ENCODE measurements at places on chromosomes 7 and 10.

GRCh38 chr7:157037028-157037427 lies 26.6 kb upstream of the MNX1 start:
- DNase-seq = no peak

GRCh38 chr10:7756360-7756992 lies 31.3 kb downstream of the KIN start:
- no peak for DNase-seq

- DNase-seq = no peak
These were observed 101.4 kb downstream of the PRKCQ start for GRCh38 chr10:6478722-6479121.

- DNase-seq = no peak
These were observed 64.4 kb downstream of the PTPRE start for GRCh38 chr10:127971101-127971946.

- DNase-seq = no peak
These were observed 121.6 kb downstream of the RELN start for GRCh38 chr7:103867874-103868273.

- DNase-seq = no peak
These were observed 476.5 kb downstream of the CALN1 start for GRCh38 chr7:71935674-71936073.

DNA sequence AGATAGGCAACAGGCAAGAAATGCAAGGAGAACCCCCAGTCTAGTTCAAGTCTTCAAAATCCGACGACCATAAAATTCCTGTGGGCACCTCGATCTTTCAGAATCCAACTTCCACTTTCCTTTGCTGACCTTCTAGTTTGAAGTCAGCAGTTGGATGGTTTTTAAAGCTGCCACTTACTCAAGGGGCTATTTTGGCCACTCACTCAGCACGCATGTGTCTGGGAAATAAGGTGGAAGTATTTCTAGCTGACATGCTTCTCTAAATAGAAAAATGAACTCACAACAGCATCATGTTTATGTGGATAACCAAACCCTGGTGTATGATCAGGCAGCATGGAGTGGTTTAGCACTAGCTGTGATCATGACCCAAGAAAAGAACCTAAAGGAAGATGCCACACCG lies at the start of gene NRAP:
TSS of gene NRAP (minus strand) at position 134 of the 400 bp plus-strand sequence. CDS start 159 bp downstream, outside the sequence.
- no peak for DNase-seq

GRCh38 chr7:38630720-38631673 lies at the start of gene AMPH:
TSS of gene AMPH (minus strand) at chr7:38631373. CDS start at chr7:38631351, 22 bp downstream.
- DNase-seq = peak; percentile 88

DNA sequence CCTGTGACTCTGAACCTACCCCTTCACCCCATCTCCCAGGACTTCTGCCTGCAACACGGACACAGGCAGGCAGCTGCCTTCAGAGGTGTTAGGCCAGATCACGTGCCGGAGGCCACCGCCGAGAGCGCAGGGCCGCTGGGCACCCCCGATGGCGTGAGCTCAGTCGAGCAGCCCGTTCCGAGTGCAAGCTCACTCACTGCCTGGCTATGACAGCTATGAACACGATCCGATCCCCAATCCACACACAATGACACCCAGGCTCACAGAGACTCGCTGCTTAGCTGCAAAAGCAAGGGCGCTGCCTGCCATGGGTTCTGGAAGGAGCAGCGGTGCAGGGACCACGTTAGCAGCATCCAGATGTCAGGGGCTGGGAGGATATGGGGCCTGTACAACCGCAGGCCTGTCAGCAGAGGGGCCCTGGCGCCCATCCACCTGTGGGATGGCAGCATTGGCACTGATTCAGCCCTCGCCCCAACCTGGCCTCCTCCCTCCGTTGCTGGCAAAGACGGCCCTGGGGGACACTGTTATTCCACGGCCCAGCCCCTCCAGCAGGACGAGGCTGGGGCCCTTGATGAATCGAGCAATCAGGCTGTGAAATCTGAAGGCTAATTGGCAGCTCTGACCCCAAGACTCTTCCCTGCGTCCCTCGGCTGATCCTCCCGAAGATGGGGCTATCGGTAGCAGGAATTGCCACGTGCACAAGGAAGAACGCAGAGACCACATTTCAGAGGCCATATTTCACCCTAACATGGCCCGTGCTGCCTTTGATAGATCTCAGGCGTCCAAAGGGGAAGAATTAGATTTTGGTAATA lies 230.1 kb downstream of the ELFN1 start:
- peak; percentile 12 for DNase-seq

GRCh38 chr10:47035171-47035818 lies 124.1 kb downstream of the PTPN20 start:
- no peak for DNase-seq

DNA sequence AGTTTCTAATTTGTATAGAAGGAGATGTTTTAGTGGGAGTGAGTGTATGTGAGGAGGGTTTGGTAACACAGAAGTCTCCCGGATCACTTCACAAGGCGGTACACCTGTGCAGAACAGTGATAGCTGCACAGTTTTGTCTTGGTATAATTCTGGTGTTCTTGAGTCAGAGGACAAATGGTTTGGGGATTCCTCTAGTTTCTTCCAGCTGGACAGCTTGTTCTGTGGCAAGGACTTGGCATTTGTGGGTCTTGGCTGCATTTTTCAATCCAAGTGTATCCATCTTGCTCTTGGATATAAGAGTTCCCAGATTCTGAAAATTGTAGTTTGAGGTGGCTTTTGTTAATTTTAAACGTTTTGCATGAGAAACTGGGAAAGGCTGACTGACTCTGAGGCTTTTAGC lies 135.7 kb downstream of the AHR start:
- DNase-seq = no peak

GRCh38 chr7:91165006-91165845 lies 99.0 kb upstream of the FZD1 start:
- DNase-seq = no peak

DNA sequence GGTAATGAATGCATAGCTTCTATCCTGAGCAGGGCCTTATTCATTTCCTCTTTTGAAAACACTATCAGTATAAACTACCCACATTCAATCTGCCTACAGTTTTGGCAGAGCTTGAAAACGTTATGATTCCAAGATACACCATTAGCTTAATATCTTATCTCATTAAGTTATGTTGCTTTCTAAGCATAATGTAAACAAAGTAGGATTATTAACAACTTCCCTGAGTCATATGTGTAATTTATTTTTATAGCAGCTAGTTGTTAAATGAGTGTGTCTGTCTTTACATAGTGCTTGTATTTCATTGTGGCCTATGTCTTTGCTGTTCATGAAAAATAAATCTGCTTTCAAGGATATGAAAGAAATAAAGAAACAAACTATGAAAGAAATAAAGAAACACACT lies 106.2 kb upstream of the DLX6 start:
- DNase-seq = no peak

DNA sequence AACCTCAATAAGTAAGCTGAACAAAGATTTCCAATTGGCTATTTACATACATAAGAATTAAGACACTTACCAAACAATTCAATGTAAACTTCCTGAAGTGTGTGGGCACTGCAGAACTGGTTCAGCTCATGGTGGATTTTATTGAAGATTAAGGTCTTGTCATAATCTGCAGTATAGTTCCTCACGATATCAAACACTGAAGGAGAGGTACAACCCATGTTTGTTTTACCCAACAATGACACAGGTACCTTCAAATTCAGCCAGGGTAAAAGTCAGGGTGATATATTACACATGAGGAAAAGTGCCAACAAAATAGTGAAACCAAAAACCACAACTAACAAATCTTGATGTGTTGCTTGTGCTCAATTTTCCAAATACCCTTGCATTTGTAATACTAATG lies 10.0 kb downstream of the ERLIN1 start:
- no peak for DNase-seq

DNA sequence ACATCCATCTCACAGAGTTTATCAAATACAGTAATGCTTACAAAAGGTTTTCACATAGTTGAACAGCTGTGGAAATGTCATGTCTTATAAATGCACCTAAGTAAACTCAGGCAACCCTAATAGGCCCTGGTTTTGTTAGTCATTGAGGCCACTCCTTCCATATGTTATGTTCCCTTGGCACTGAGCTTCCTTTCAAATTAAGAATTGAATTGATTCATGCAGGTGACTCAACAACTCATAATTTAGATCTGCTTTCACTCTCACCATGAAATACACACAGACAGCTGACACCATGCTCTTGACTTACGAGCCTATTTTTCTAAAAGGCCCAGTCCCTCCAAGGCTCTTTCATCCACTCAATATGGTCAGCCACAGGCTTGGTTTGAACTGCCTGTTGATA lies 476.9 kb downstream of the KCNMA1 start:
- no peak for DNase-seq

DNA sequence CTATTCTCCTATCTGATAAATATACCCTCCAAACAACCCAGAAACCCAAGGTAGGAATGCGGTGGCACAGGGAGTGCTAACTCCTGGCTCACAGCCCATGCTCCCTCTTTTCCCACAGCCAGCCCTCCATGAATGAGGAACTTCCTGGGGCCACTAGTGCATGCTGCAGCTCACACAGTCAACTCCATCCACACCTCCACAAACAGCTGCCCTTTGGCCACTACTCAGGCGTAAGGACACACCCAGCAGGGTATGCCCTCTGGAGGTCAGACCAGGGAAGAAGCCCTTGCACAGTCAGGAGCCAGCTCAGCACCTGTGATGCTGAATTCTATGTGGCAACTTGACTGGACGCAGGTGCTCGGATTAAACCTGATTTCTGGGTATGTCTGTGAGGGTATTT lies 85.2 kb upstream of the PIK3CG start:
- DNase-seq = no peak

DNA sequence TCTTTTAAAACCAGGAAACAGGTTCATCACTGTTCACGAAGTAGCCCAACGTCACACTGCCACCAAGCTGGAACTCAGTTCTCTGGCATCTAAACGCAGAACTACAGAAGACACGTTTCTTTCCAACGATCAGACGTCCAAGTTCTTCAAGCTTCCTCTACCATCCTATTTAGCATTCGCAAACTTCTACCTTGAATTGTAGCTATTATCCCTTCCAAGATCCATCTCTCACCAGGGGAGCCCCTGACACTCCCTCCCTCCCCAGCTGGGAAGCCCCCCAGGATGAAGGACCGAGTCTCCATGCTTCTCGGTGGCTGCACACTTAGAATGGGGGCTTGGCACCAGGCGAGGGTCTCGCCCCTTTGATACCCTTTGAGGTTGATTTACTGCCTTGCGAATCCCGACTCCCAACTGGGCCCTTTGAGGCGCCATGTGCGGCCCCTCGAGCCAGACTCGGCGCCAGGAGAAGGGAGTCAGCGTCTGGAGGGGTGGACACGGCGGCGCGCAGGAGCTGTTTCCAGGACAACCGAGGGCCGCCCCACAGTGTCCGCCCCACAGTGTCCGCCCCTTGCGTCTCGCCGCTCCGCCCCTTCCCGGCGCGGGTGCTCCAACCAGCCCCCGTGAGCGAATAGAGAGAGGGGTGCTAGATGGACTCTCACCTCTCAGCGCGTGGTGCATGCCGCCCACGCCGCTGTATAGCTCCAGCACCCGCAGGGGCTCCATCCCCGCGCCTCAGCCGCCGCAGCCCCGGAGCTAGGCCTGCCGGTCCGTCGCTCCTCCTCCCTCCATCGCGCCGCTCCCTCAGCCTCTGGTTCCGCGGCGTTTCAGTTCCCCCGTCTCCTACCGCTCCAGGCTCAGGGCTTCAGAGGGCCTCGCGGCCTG lies at the start of gene TRDMT1:
TSS of gene TRDMT1 (minus strand) at position 761 of the 882 bp plus-strand sequence. CDS start at position 723, 38 bp downstream.
- peak; percentile 95 for DNase-seq

- DNase-seq = no peak
These were observed 223.6 kb downstream of the ARL4A start for GRCh38 chr7:12911053-12911452.

DNA sequence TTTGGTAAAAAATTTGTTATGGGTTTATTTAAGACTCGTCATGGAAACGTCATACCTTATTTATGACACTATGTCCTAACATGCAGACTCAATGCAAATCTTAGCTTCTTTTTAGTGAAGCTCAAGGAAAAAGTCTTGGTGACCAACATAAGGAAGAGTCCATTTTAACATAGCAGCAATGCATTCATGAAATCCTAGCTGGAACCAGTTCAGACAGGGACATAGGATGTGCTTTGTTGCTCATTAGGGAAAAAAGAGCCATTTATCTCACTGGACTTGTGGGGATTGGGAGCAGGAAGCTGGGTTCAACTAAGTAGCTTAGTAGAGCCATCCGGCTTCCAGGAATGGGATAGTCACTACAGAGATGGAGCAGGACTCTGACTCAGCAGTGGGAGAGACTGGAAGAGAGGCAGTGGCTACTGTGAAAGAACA lies 100.7 kb upstream of the DKK1 start:
- peak; percentile 18 for DNase-seq

DNA sequence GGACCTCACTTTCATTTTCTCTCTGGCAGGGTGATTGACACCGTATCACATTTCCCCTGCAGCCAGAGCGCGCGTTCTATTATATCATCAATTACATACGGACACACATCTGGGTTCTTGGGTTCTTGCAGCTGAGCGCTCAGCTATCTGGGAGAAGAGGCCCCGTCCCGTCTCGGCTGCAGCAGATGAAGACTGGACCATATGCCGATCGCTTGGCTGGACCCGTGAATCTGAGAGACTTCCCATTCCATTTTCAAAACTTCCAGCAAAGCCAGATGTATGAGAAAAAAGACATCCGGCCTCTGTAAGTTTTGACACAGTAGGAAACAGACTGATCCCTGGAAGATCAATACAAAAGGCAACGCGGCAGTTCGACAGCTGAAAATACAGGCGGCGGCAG lies 99.8 kb downstream of the JCAD start:
- no peak for DNase-seq

DNA sequence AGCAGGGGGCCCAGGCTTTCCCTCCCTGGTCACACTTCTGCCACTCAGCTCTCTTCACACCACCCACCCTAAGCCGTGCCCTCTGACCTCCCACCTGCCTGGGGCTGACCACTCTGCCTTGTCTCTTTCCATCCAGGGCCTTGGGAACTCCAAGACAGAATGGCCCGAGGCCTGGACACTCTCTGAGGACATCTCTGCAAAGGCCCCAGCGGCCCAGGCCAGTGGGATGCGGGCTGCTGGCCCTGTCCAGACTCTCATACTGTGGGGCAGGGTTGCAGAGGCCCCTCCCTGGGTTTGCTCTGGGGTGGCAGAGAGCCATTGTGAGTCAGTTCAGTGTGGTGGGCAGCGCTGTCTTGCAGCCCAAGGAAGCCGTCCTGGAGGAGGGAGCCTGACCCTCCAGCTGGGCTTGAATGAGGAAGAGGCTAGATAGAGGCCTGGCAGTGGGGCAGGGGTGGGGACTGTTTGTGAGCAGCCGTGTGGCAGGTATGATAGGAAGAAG lies 39.9 kb upstream of the RABGEF1 start:
- DNase-seq = no peak

GRCh38 chr7:122588621-122589020 lies 110.3 kb downstream of the RNF133 start:
- DNase-seq = no peak

Data from right cardiac atrium (tissue), 5 donors.